ENCODE measurements at places on chromosomes 5 and 9. TPM values are rescaled to one million over a fixed set of nuclear protein-coding genes. Genes with fewer than 3 reads are reported as not detected.

DNA sequence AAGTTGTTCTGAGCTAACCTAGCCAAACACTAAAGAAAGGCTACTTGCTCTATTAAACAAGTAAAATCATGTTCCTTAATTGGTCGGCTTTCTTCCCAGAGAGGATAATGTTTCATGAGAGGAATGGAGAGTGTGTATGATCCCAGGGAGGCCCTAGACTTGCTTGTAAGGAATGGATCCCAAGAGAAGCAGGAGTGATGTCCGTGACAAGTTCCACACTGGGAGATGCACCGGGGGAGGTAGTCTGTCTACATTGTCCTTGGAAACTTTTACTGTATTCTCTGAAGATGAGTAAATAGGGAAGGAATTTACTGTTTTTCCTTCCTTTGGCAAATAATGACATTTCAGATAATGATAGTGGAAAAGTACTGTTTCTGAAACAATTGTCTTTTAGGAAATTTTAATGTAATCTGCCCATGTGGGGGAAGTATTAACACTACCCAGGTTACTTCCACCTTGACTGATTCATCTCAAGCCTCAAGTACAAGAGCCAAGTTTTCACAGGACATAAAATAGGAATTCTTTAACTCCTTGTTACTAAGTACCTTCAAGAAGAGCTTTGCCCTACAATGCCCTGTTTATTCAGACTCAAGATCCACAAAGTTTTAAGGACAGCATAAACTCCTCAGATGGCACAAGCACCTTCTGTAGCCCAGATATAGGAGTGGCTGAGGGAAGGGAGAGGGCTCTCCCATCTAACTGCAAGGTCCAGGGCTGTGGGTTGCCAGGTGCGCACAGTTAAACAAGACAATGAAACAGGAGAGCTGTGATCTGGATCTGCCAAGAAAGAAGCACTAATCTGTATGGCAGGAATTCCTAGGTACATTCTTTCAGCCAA is 152.1 kb downstream of the GNA14 start:
- DNase-seq, result no peak

DNA sequence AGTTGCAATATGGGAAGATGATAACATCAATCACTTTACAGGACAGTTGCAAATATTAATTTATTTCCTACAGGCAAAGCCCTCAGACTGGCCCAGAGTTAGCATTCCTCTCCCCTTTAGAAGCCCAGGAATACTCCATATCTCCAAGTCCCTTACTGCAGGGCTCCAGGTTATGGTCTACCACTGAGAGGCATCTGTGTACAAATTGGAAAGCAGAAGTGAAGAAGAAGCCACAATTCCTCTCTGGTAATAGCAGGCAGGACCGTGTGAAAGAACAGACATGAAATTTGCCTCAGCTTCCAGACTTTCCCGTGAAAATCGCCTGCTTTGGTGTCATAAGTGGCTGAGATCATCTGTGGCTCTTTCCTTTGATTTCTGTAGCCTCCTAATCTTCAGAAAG is 289.6 kb downstream of the GLIS3 start:
- no peak for DNase-seq

GRCh38 chr5:154523709-154524108 is 45.7 kb upstream of the HAND1 start:
- DNase-seq, result peak; percentile 79

GRCh38 chr5:139774980-139775661 is 20.5 kb upstream of the PSD2 start:
- peak; percentile 89 for DNase-seq

DNA sequence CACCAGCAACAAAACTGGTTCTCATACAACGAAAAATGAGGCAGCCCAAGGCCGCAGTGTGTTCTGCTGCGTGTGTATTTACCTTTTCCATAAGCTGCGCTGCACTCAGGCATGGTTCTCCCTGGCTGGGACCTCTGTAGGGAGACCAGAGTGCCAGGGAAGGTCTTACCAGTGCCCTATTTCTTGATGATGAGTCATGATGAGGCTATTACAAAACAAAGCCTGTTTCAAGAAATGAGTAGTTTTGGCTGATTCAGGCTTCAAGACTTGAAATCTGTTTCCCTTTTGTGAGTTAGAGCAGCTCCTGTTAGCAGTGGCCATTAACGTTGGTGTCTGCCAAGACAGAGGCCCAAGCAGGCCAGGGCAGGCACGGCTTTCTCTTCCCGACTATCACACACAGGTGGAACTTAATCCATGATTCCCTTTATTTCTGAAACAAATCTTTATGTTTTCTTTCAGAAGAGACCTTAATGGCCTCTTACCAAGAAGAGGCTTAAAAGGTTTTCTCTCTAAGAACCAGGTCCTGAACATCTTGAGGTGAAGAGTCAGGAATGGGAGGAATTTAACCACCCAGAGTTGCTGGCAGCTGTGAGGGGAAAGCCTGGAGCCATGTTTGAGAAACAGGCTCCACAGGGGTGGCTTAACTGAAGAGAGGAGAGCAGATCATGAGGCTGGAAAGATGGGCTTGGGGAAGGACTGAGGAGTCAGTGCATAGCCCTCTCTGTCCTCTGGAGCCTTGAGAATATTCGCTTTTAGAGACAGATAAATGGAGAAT is 41.4 kb upstream of the TIFAB start:
- no peak for DNase-seq

GRCh38 chr9:18596920-18597319 is 123.0 kb downstream of the ADAMTSL1 start:
- no peak for DNase-seq

- DNase-seq, result no peak
Measured at GRCh38 chr9:119963258-119963797, 594.1 kb upstream of the BRINP1 start.

DNA sequence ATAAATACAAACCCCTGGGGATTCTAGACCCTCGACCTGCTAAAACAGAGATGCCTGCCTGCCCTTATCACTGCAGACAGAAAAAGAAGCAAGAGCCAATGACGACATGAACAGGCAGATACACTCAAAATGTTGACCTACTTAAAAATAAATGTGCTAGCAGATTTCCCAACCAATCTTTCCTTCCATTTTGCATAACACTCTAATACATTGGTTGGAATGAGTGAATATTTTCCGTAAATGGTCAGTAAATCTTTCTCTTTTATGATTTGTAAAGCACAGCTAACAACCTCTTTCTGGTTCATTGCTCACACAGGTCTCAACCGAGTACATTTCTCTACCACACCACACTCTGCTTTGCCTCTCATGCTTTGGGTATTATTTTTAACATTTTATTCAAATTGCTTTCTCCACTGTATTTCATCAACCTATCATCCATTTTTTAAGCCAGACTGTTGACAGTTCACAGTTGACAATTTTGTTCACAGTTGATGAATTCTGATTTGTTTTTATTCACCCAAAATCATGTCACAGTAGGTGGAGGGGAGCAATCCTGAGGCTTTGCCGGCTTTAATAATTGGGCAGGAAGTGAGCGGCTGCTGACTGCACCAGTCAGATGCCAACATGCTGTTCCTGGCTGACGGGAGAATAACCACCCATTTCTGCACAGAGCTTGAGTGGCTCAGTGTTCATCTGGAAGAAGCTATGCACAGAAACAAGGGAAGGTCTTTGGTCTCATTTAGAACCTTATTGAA is 426.6 kb downstream of the SPOCK1 start:
- DNase-seq, result no peak

DNA sequence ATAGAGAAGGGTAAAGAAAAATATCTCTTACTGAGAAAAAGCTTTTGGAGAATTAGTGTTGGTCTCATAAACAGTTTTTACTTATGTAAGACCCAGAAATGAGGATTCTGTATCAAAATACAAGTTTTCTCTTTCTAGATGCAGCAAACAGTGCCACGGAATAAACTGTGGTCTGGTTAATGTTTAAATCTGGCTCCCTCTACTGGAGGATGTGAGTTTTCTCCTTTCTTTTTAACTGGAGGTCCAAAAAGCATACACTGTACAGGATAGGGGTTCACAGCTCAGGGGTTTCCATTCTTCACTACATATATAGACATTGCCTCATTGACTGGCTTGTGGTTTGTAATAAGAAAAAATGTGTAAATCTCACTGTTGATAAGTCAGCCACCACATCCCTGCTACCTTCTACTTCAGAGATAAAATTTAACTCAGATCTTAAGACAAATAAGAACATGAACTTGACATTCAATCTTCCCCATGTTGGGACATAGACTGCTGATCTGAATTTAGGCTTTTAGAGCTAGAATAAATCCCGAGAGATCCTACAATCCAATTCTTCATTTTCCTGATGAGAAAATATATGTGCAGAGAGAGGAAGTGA is 98.9 kb downstream of the CFAP95 start:
- no peak for DNase-seq

DNA sequence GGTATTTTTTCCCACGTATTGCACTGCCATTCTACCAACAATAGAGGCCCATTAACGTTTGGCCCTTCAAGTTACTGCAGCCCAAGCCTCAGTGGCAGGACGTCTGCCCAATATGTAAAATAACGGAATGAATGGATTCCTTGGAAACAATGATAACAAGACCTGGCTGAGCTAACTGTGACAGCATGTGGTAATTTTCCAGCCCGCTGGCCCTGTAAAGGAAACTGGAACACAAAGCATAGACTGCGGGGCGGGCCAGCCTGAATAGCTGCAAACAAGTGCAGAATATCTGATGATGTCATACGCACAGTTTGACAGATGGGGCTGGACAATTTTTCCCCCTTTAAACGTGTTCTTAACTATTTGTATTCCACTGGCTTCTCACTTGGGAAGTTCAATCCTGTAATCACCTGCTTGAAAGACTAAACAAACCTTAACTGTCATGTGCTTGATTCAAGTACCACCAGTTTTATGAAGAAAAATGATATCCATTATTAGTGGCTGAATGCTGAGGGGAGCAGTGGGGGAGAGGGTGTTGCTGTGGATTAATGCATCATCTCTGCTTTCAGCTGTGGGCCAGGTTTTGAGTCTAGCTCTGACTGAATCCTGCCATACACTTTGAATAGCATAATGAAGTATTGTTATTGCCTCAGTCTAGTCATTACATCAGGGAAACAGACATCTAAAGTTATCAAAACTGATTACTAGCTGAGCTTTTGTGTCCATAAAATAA is 323.9 kb downstream of the TMEM161B start:
- DNase-seq, result no peak

DNA sequence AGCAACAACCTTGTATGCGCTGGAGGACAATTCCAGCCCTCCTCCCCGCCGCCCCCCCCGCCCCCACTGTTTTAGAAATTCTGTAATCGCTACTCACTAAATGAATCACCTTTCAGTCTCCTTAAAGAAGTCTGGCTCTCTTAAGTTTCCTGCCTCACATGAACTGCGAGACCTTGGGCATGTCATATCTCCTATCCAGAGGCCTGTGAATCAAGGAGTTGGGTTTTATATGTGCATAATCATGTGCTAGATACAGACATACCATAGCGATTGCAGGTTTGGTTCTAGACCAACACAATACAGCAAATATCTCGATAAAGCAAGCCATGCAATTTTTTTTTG is 337 bp upstream of the DMAC1 start:
- no peak for DNase-seq

- DNase-seq, result peak; percentile 75
Measured at GRCh38 chr5:174571662-174572397, 152.6 kb upstream of the MSX2 start.

- no peak for DNase-seq
Measured at GRCh38 chr5:58444805-58445204, 15.1 kb downstream of the PLK2 start.

DNA sequence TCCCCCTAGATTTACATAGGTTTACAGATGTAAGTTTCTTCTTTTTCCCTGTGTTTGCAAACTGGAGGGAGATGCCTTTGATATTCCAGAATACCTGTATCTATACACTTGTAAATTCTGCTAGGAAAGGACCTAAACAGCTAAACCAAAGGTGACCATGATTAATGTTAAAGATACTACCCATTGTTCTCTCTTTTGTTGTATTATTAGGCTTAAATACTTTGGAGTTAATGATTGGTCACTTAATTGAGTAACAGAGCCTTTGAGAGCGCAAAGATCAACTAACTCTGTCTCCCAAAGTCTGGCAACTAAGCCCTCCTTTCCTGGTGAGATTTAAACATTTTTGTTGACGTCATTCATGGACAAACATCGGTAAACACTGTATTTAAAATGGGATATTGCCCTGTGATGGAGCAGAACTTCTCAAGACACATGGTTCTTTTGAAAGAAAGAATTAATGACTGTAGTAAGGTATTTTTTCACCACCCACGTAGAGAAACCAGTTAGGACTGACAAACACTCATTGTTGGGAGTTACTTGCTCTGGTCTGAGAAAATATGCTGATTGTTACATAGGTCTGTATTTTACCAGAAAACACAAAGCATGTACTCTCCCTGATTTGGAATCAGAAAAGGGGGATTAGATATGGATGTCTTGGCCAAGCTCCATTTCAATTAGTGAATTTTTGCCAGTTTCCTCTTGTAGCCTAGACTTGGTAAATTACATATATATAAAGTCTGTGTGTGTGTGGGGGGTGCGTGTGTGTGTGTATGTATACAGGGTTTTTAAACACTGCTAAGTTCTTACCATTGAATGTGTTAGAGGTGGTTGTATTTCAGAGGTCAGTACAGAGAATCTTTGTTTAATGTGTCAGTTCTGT is 4.6 kb downstream of the VCAN start:
- DNase-seq, result no peak

- DNase-seq, result no peak
Measured at GRCh38 chr5:24633715-24634325, 11.0 kb downstream of the CDH10 start.

DNA sequence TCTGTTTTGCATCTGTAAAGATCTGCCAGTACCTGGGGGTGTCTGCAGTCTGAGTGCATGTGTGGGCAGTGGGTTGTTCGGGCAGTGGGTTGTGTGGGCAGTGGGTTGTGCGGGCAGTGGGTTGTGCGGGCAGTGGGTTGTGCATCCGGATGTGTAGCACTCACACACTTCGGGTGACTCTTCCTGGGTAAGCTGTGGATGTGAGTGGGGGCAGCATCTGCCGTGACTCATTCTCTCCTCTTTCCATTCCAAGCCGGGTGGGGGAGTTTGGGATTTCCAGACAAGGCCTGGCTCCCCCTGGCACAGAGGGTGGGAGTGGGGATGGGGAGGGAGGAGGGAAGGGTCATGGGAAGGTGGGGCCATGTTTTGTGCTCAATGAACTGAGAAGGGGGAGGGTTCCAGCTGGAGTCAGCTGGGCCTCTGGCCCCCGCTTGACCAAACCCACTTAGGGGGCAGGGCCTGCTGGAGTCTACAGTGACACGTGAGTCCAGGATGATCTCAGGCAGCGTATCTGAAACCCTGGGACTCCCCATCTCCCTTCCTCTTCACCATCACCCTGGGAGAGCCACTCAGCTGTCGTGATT is 8.3 kb downstream of the CRB2 start:
- no peak for DNase-seq

DNA sequence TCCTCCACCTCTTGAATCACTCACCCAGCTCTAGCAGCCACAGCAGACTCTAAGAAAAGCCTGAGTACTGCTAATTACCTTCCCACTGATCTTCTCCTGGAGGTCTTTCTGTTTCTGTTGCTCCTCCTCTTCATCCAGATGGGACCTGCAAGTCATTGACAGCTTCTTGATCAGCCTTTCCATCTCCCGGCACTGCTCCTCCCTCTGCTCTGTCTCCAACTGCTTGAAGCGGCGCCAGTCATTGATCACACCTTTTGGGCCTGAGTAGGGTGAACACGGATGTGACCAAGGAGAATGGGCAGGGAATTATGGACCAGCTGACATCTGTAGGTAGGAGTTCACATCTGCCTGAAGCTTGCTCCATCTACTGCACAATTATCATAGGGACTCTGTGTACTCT is 5.5 kb downstream of the PDCL start:
- no peak for DNase-seq

VAV2 gene
- 8.1 TPM for total RNA-seq

TLX3 gene
- total RNA-seq, result not detected

INSL6 gene
- total RNA-seq, result not detected

ANXA2R gene
- total RNA-seq, result 1.2 TPM

WDR31 gene
- 10.9 TPM for total RNA-seq

RNF208 gene
- total RNA-seq, result 22.2 TPM

TBC1D9B gene
- 41.3 TPM for total RNA-seq

SNX24 gene
- 14.0 TPM for total RNA-seq

Data from cardiac septum (tissue), 1 donor.